A549 (cell line): ENCODE measurements at places on chromosomes 7 and 10. TPM values are rescaled to one million over a fixed set of nuclear protein-coding genes. Genes with fewer than 3 reads are reported as not detected.

- DNase-seq = no peak
Measured at GRCh38 chr7:7742223-7742622, 23.8 kb upstream of the RPA3 start.

DNA sequence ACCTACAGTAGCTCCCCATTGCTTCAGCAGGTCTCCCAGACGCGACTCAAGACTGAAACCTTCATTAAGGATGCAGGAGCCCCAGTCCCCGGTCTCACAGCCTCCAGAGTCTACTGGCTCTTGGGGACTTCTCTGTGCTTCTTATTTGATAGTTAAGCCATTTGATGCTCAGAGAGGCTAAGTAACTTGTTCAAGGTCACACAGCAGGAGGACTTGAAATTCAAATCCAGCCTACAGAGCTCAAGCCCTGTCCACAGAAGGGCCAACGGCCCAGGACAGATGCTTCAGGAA is 21.2 kb upstream of the ZMIZ1 start:
- DNase-seq = no peak

Gene GPR15LG
- polyA plus RNA-seq = not detected in 3 replicates

Gene HPSE2
- not detected in 3 replicates for polyA plus RNA-seq

Gene HGF
- polyA plus RNA-seq = 0.06 TPM in 1 of 3 replicates, not detected in the others
